ENCODE measurements at places on chromosomes 6 and 20.

- no peak for DNase-seq
Measured at GRCh38 chr6:36020154-36020553, 4.3 kb downstream of the SLC26A8 start.

DNA sequence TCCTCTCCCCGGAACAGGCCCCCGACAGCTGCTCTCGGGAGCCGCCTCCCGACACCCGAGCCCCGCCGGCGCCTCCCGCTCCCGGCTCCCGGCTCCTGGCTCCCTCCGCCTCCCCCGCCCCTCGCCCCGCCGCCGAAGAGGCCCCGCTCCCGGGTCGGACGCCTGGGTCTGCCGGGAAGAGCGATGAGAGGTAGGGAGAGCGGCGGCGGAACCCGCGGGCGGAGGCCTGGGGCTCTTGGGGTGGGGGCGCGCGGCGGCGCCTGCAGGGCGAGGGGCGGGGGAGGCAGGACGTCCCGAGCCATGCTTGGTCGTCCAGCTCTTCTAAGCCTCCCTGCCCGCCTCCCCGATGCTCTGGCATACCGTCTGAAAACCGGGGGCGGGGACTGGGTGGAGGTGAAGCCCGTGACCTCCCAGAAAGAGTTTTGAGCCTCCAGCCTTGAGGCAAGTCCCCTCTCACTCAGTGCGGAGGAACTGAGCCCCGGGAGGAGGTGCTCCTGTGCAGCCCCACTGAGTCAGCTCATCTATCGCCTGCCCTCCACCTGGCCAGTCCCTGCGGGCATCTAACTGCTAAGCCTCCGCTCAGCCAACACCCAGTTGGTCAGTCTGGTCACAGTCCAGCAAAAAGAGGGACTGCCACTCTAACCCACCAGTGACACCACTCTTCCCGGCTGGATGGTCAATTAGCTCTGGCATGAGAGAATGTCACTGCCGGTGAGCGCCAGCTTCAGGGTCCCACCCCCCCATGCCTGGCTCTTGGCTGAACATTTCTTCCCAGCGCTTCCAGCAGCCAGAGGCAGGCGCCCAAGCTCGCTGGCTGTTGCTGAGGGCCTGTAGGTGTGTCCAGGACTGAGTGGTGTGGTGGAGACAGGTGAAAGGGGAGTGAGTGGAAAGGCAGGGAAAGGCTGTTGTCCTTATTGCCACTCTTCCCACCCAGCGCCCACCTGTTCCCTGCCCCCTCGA is 482 bp downstream of the DDR1 start:
- DNase-seq: no peak

GRCh38 chr6:12844284-12845223 is 128.0 kb downstream of the PHACTR1 start:
- no peak for DNase-seq

DNA sequence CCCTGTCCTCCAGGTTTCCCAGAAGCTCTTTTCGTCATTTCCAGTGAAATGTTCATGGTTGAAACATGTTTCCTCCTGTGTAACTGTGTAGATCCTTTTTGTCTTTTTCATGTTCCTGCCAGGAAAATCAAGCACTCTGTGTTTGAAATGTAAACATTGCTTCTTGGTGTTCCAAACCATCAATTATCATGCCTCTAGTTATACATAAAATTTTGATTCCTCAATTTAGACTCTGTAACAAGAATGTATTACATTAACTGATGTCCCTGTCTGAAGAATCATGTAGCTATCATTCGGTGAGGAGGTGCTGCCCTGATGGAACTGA is 546.3 kb upstream of the CITED2 start:
- no peak for DNase-seq

GRCh38 chr20:2805689-2806350 is 5.4 kb upstream of the CPXM1 start:
- no peak for DNase-seq

DNA sequence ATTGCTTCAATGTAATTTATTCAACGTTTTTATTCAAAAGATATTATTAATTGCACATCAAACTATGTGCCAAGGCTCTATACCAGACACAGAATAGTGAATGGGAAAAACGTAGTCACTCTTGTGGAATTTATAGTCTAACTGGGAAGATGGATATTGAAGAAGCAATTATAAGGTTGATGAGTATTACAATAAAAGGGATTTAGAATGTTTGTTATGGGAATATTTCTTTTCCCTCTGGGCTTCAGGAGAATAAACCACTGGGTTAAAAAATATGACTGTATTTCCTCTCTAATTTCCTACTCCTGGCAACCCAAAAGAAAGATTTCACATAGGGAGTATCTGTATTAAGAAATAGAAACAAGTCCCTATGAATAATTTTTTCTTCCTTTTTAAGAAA is 25.1 kb upstream of the UTRN start:
- no peak for DNase-seq

DNA sequence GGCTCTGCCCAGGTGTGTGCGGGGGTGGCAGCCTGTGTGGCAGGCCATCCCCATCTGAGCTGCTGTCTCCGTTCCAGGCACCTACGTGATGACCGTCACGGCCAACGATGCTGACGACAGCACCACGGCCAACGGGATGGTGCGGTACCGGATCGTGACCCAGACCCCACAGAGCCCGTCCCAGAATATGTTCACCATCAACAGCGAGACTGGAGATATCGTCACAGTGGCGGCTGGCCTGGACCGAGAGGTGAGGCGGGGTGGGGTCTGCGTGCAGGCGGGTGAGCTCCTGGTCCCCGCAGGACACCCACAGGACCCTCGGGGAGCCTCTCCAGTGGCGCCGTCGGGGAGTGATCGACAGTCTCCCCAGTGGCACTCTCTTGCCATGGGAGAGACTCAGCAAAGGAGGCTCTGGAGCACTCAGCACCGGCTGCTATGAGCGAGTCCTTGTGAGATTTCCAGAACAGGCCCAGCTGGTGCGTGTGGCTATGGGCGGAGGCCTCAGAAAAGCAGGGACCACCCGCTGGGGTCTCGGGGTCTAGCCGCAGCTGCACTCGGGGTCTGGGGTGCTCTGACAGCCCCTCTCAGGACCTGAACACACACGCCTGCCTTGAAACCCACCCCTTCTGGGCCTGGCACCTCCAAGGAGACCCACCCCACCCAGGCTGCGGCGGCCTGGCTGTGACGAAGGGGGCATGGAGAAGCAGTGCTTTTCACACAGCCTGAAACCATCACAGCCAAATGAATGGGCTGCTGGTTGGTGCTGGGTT is 191.8 kb downstream of the TAF4 start:
- DNase-seq: no peak

DNA sequence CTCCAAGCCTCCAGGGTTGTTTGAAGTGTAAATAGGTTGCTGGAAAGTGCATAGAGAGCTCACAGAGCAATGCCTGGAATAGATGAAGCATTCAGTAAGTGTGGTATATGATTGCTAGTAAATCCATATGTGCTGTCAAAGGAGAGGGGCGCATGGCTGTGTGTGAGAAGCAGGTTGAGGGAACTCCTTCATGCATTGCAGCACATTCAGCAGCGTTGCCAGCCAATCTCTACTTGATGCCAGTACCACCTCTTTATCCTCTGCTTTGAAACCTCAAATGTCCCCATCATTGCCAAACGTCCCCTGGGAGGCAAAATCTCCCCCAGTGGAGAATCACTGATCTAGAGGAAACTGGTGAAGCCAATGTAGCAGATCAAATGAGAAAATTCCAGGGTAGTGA is 82.7 kb upstream of the RALGAPA2 start:
- no peak for DNase-seq

DNA sequence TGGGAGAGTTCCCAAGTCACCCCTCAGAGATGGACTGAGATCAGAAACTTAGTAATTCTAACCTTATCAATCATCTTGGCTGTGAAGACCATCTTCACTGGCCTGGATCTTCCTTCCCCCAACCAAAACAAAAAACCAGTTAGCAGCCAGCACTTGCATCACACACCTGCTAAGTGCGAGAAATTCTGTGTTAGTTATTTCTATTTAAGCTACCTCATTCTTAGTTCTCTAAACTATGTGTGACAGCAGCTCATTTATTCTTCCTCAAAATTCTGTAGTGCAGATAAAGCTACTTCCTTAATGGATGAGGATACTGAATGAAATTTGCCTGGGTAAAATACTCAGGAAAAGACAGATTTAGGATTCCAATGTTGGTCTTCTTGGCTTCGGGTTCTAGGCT is 18.2 kb upstream of the TAGAP start:
- DNase-seq: no peak

GRCh38 chr6:85744433-85744970 is 101.8 kb upstream of the SYNCRIP start:
- no peak for DNase-seq

- DNase-seq: no peak
Measured at GRCh38 chr6:168660400-168660945, 219.5 kb downstream of the SMOC2 start.

DNA sequence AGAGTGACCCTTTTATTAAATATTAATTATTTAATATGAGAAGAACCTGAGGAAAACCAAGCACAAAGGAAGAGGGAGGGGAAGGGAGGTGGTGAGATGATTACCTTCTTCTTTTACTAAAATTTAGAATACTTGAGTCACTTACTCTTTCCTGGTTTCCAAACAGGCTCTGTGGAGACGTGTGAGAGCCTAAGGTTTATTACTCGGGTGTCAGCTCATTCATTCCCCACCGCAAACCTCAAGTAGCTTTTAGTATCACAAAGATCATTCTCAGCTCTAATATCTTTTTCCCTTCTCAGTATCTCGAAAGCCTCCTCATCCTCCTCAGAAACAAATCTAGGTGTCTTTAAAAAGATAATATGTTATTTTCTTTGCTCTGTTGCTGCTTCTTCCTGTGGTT is 497.2 kb upstream of the JARID2 start:
- DNase-seq: no peak

DNA sequence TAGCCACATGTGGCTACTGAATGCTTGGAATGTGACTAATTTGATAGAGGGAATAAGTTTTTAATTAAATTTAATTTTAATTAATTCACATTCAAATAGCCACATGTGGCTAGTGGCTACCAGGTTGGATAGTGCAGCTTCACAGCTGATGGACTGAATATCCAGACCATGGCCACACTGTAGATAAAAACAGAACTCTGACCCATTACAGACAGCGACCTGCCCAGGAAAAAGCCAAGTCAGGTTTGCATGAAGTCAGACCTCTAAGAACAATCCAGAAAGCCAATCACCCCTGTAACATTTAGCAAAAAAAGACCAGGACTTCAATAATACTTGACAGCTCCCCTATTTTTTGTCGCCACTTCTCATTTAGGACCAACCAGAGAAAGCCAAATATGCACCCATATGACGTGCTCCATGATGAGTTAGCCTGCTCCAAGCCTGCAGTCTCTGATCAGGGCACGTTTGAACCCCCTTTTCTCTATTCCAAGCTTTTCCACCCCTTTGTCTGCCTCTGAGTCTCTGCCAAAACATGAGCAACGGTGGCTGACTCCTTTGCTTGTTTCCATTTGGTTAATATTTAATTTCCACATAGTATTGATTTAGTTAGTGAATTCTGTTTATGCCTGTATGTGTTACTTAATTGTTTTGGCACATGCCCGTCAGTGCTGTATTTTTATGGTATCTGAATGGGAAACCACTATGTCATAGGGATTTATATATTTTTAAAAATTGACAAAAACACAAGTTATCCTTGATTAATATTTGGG is 636.3 kb downstream of the UTRN start:
- DNase-seq: no peak

DNA sequence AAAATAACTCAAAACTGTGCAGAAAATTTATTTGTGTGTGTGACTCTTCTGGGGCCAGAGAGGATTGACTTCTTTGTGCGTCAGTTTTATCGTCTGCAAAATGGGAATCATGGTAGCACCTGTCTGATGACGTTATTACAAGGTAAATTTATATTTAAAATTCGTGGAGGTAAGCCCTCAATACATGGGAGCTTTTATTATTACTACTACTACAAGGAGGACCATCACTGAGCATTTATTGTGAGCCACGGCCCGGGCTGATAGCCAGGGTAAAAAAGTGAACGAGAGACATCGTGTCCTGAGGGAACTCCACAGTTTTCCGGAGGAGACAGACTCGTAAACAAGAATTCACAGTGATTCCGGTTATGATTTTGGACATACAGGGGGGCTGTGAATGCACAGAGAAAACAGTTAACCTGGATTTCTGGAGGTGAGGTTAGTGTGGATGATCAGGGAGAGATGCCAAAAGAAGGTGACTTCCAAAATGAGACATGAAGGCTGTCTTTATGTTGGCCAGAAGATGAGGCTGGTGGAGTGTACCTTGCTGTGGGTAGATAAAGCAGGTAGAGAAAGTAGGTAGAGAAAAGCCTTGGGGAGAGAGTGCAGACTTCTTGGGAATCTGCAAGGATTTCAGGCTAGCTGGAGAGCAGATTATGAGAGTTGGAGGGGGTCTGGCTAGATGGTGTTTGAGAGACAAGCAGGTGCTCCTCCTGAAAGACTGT is 10.6 kb upstream of the SERINC3 start:
- DNase-seq: no peak

DNA sequence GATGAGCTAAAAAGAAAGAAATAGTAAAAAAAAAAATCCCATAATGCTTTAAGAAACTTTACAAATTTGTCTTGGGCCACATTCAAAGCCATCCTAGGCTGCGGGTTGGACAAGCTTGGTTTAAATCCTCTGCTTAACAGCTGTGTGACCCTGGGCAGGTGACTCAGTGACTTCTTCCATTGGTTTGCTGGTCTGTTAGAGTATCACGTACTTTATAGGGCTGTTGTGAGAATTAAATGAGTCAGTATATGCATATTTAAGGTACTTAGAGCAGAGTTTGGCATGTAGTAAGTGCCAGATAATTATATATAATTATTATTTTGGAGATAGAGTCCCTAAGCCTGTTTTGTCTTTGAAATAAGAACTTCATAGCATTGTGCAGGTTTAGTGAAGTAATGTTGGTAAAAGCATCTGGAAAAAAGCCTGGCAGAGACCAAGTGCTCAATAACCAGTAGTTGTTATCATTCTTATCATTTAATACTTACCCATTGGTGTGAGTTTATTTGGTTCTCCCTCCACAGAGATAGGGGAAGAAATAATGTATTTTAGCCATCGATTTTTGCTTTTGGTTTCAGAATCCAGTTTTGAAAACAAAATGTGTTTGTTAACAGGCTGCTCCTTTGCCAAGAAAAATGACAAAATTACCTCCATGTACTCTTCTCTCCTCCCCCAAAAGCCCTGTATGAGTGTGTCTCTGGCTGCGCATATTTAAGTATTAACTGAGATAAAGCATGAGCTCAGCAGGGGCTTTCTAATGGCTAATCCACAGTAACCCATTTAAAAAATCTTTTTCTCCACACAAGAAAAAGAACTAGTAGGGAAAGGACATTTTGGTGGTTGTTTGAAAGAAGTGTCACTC is 67.2 kb downstream of the FOXO3 start:
- no peak for DNase-seq

- no peak for DNase-seq
Measured at GRCh38 chr6:3450888-3451287, 6.0 kb downstream of the SLC22A23 start.

DNA sequence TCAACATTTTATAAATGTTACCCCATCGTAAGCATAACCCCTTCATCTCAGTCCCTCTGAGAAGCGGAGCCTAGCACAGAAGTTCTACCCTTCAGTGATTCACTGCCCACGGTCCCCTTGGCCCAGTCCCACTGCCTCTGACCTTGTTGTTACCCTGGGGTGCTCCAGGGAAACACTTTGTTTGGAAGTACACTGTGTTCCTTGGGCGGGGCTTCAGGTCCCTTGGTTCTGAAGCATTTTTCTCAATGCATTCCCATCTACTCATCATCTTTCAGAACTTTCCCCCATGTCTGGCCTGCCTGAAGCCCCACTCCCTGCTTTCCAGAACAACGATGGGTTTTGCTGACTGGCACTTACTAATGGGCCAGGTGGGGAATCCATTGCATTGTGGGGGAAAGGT is 296.2 kb downstream of the FOXA2 start:
- DNase-seq: no peak

Measured in immature natural killer cell (primary cell).